Naive thymus-derived CD8-positive, alpha-beta T cell (primary cell): ENCODE measurements at places on chromosomes 3 and 15. TPM values are rescaled to one million over a fixed set of nuclear protein-coding genes. Genes with fewer than 3 reads are reported as not detected.
A peak's percentile ranks its signal among the peaks of the same experiment; 100 is the strongest.

GRCh38 chr3:151356794-151357462 is 27.6 kb upstream of the P2RY13 start:
- no peaks in the 10 kb centered on the region for H3K36me3 ChIP-seq
- no peak overlapping the region for H3K27ac ChIP-seq
- DNase-seq, result no peak
- H3K4me3 ChIP-seq, result no peak overlapping the region
- no peaks in the 10 kb centered on the region for H3K27me3 ChIP-seq
- no peaks in the 10 kb centered on the region for H3K4me1 ChIP-seq

GRCh38 chr15:101452572-101452971 is 36.9 kb downstream of the PCSK6 start:
- H3K27ac ChIP-seq, result no peak overlapping the region
- no peak overlapping the region for H3K4me3 ChIP-seq
- H3K27me3 ChIP-seq, result peaks cover 30% of the 10 kb centered on the region
- H3K36me3 ChIP-seq, result no peaks in the 10 kb centered on the region
- DNase-seq, result no peak

Gene ALS2CL
- 0.48 TPM for polyA plus RNA-seq

GRCh38 chr3:128409624-128410581 is 56.8 kb downstream of the DNAJB8 start:
- no peaks in the 10 kb centered on the region for H3K27me3 ChIP-seq
- no peak for DNase-seq
- no peak overlapping the region for H3K4me3 ChIP-seq
- no peak overlapping the region for H3K27ac ChIP-seq
- H3K4me1 ChIP-seq, result no peaks in the 10 kb centered on the region
- no peaks in the 10 kb centered on the region for H3K36me3 ChIP-seq

Gene KY
- not detected for polyA plus RNA-seq

Gene CAND2
- polyA plus RNA-seq, result 3.6 TPM

- no peak for DNase-seq
- no peaks in the 10 kb centered on the region for H3K36me3 ChIP-seq
- no peaks in the 10 kb centered on the region for H3K4me1 ChIP-seq
- H3K27ac ChIP-seq, result no peak overlapping the region
- no peak overlapping the region for H3K4me3 ChIP-seq
Observed at GRCh38 chr15:31089368-31090047, 12.0 kb downstream of the TRPM1 start.

DNA sequence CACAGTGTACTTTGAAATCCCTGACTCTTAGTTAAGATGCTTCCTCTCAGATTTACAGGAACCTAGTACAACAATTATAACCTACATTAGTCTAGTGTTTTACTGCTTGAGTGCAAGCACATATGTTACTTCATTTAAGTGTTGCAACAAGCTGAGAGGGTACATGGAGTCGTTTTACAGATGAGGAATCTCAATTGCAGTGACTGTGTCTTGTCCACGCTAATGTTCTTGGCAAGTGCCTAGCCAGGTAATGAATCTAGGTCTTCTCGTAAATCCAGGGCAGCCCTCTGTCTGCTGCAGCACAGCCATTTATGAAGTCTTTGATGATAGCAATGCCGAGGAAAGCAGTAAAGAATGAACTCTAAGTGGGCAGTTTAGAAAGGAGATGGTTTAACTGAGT is 384.4 kb upstream of the ARPP21 start:
- H3K4me3 ChIP-seq, result no peak overlapping the region
- no peaks in the 10 kb centered on the region for H3K27me3 ChIP-seq
- no peaks in the 10 kb centered on the region for H3K4me1 ChIP-seq
- DNase-seq, result no peak
- H3K27ac ChIP-seq, result no peak overlapping the region

DNA sequence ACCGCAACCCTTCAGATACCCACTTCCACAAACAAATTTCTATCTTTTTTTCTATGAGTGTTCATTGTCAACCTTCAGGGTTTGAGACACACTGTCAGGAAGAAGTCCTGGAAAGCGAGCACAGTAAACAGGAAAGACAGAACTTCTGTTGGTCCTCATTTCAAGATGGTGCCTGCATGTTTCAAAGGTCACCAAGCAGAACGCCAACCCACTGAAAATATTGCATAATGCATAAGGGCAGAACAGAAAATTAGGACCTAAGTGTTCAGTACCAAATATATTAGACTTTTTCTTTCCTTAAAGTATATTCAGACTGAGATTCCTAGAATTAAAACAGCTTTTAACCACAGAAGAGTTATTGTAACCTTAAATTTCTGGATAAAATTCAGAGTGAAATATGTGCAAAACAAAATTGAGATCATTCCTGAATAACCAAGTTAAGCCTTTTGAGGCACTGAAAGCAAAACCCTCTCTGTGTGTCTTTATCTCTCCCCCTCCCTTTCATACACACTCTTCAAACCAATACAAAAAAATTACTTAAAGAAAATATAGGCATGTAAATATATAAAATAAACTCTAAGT is 387.8 kb upstream of the THBS1 start:
- H3K4me1 ChIP-seq, result no peaks in the 10 kb centered on the region
- H3K27ac ChIP-seq, result no peak overlapping the region
- no peak for DNase-seq
- no peaks in the 10 kb centered on the region for H3K36me3 ChIP-seq
- H3K4me3 ChIP-seq, result no peak overlapping the region
- peaks cover 8% of the 10 kb centered on the region for H3K27me3 ChIP-seq

- DNase-seq, result no peak
- peaks cover 7% of the 10 kb centered on the region for H3K27me3 ChIP-seq
- H3K27ac ChIP-seq, result no peak overlapping the region
- no peaks in the 10 kb centered on the region for H3K4me1 ChIP-seq
- no peak overlapping the region for H3K4me3 ChIP-seq
Observed at GRCh38 chr3:40055956-40056355, 246.5 kb downstream of the MYRIP start.

- no peaks in the 10 kb centered on the region for H3K27me3 ChIP-seq
- no peaks in the 10 kb centered on the region for H3K4me1 ChIP-seq
- DNase-seq, result no peak
- H3K4me3 ChIP-seq, result no peak overlapping the region
- H3K27ac ChIP-seq, result no peak overlapping the region
Observed at GRCh38 chr15:33872416-33873106, 95.7 kb upstream of the CHRM5 start.

- peaks cover 10% of the 10 kb centered on the region for H3K36me3 ChIP-seq
- no peak for DNase-seq
- no peak overlapping the region for H3K4me3 ChIP-seq
- H3K27me3 ChIP-seq, result no peaks in the 10 kb centered on the region
- H3K4me1 ChIP-seq, result peaks cover 45% of the 10 kb centered on the region
- peak overlapping the region; percentile 12 for H3K27ac ChIP-seq
Observed at GRCh38 chr15:63792584-63792983, 41.2 kb downstream of the HERC1 start.

GRCh38 chr3:143901105-143901504 is 52.8 kb upstream of the SLC9A9 start:
- H3K36me3 ChIP-seq, result no peaks in the 10 kb centered on the region
- DNase-seq, result no peak
- H3K4me3 ChIP-seq, result no peak overlapping the region

DNA sequence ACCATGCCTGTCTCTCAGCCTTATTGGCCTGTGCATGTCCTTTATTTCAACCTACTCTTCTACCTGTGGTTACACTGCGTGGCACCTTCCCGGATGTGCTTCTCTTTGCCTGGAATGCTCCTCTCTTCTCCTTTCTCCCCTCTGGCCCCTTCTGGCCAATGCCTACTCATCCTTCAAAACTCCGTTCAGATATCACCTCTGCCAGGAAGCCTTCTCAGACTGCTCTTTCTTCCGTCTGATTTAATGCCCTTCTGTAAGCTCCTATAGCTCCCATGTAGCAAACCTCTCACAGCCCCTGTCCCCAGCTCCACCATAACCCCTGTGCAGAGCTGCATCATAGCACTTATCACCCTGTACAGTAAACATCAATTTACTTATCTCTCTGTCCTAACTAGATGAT is 13.2 kb downstream of the KLHL6 start:
- no peaks in the 10 kb centered on the region for H3K27me3 ChIP-seq
- peak overlapping the region; percentile 92 for H3K27ac ChIP-seq
- H3K4me3 ChIP-seq, result peak overlapping the region; percentile 52
- DNase-seq, result no peak

GRCh38 chr15:92803852-92804609 is 96.1 kb upstream of the CHD2 start:
- H3K27ac ChIP-seq, result peak overlapping the region; percentile 74
- H3K27me3 ChIP-seq, result no peaks in the 10 kb centered on the region
- H3K4me3 ChIP-seq, result no peak overlapping the region
- no peaks in the 10 kb centered on the region for H3K36me3 ChIP-seq

DNA sequence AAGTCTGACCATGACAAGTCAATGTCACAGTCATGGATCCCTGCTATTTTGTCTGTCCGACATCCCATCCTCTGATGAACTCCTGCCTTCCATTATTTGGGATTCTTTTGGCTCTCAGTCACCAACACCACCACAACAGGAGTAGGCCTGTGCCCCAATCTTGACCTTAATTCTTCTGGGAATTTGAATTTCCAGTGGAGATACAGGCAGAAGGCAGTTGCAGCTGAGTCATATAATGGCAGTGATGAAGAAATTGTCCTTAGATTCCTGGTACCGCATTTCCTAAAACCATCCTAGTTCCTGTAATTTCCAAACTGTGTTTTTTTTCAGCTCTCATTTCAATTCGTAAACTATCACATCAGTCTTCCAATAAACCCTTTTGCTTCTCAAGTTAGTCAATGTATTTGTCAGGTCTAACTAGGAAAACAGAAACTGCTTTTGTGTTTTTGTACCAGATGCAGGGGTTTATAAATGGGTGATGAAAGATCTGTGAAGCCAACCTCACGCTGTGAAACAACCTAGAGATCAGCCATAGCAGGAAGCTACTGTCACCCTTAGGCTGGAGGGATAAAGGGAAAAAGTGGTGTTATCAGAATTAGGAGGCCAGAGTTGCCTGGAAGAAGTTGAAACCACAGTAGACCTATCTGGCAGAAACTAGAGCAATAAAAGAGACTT is 126.3 kb upstream of the TMEM108 start:
- no peak overlapping the region for H3K4me3 ChIP-seq
- H3K4me1 ChIP-seq, result no peaks in the 10 kb centered on the region
- no peak for DNase-seq
- H3K27ac ChIP-seq, result no peak overlapping the region

DNA sequence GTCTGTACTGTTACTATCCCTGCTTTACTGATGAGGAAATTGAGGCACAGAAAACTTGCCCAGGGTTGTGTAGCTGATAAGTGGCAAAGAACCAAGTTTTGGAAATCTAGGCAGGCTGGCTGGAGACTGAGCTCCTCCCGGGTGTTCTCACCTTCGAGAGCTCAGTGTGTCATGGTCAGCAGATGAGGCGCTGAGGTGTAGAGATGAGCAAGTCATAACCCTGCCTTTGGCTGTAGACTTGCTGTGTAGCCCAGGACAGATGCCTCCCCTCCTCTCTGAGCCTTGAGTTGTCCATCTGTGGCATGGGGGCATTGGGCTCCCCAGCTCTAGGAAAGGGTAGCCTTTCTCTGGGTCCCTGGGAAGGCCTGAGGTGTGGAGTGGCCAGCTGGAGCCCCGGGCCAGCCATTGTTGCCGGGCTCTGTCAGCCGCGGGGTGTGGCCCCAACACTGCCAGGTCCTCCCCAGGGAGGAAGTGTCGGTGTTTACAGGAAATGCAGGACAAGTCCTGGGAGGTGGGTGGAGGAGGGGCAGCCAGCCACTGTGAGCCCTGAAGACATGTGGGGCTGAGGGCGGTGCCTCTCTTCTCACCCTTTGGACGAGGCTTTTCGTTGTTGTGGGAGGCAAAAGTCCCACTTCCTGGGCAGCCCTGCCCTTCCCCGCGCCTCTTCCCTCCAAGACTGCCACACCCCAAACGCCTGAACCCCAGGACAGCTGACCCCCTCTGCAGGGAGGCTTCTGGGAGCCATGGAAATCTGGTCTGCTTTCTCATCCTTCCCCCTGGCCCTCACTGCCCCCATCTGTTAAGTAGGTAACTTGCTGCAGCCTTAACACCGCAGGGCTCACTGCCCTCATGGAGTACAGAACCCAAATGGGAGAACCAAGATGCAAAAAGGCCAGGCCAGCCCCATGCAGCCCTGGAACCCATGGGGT is 29.1 kb downstream of the FGD5 start:
- no peak for DNase-seq
- H3K4me3 ChIP-seq, result no peak overlapping the region
- peaks cover 5% of the 10 kb centered on the region for H3K36me3 ChIP-seq
- H3K27ac ChIP-seq, result no peak overlapping the region
- H3K4me1 ChIP-seq, result no peaks in the 10 kb centered on the region

DNA sequence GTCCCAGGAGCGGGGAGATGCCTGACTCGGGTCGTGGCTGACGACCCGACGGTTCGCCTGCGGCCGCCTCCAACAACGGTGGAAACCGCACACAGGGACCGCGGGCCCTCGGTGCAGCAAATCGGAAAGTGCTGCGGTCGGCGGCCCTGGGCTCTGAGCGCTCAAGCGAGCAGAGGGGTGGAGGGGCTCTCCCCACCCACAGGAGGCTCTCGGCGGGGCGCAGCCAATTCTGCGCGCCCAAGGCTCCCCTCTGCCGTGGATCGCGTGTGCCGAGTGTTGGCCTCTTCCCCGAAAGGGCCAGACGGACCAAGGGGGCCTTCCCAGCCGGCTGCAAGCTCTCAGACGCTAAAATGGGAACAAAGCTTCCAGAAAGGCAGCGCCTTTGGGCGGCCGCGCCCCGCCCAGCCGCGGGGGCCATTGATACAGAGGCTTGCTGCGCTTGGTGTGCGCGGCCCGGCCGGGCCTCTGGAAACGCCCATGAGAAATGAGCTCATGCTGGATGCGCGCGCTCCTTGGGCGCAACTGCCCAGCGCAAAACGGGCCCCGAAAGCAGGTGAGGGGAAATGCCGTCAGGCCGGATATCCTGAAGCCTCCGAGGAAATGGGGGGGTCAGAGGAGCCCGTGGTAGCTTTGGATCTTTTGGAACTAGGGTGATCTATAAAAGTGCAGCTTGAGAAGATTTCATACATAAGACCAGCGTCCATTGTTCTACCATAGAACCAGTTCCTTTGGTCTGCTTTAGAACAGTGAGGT is 1.2 kb upstream of the GSK3B start:
- peaks cover 24% of the 10 kb centered on the region for H3K4me1 ChIP-seq
- H3K27me3 ChIP-seq, result no peaks in the 10 kb centered on the region
- no peak overlapping the region for H3K4me3 ChIP-seq
- no peak overlapping the region for H3K27ac ChIP-seq

Gene CACNA2D3
- polyA plus RNA-seq, result not detected

Gene CCR3
- polyA plus RNA-seq, result not detected

- H3K27ac ChIP-seq, result peak overlapping the region; percentile 45
- H3K4me1 ChIP-seq, result peaks cover 68% of the 10 kb centered on the region
- no peaks in the 10 kb centered on the region for H3K27me3 ChIP-seq
- no peak overlapping the region for H3K4me3 ChIP-seq
- DNase-seq, result no peak
- H3K36me3 ChIP-seq, result peaks cover 19% of the 10 kb centered on the region
Observed at GRCh38 chr3:128770387-128770786, 44.4 kb downstream of the RAB7A start.
